Smooth muscle cell of the pulmonary artery (primary cell): ENCODE measurements at places on chromosomes 5 and 9. TPM values are rescaled to one million over a fixed set of nuclear protein-coding genes. Genes with fewer than 3 reads are reported as not detected.

Gene NEURL1B
- total RNA-seq = 2.1 and 11.3 TPM in 2 replicates

Gene ZFP37
- total RNA-seq = 2.3 and 3.0 TPM in 2 replicates

Gene STK32A
- 3.5 and 3.7 TPM in 2 replicates for total RNA-seq

Gene NME5
- 2.5 and 2.7 TPM in 2 replicates for total RNA-seq

Gene WDR31
- total RNA-seq = 3.9 and 5.0 TPM in 2 replicates

Gene SLC25A2
- 0.13 and 0.26 TPM in 2 replicates for total RNA-seq

Gene SLC34A3
- not detected in 2 replicates for total RNA-seq

Gene PGM5
- 16.3 and 33.3 TPM in 2 replicates for total RNA-seq

Gene CDH9
- total RNA-seq = not detected in 2 replicates

Gene FOXD4
- 0.13 and 0.17 TPM in 2 replicates for total RNA-seq

Gene CCL28
- total RNA-seq = 13.4 and 20.9 TPM in 2 replicates

Gene NRARP
- 0.13 and 0.20 TPM in 2 replicates for total RNA-seq
